GM04503 (cell line): ENCODE measurements at places on chromosomes 13 and 19.

DNA sequence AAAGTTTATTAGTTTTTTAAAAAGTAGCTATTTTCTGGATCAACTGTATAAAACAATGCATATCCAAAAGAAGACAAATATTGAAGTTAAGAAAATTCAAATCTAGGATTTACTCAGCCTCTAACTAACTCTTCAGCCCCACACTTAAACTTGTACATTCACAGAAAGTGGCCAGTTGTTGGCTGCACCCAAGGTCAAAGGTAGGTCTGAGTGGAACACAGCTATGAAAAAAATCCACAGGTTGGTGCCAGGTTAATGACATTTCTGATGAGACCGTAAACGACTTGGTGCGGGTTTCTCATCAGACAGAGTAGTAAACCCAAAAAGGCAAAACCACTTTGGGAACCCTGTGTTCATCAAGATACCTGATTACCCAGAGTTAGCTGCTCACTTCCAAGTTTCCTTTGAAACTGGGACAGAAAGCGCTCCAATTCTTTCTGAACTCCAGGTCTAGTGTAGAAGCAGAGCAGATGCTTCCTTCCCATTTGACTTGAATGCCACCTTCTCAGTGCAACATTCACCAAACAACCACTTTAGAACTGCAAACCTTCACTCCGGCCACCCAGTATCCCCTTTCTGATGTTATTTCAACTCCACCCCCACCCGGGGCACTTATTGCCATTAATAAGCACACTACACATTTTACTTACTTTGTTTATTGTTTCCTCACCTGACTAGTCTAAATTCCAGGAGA lies 208.3 kb upstream of the STARD13 start:
- DNase-seq, result no peak

GRCh38 chr19:2060884-2061494 lies 9.9 kb upstream of the MKNK2 start:
- DNase-seq, result no peak

- DNase-seq, result no peak
Observed at GRCh38 chr13:113633485-113633873, 24.5 kb downstream of the ATP4B start.

DNA sequence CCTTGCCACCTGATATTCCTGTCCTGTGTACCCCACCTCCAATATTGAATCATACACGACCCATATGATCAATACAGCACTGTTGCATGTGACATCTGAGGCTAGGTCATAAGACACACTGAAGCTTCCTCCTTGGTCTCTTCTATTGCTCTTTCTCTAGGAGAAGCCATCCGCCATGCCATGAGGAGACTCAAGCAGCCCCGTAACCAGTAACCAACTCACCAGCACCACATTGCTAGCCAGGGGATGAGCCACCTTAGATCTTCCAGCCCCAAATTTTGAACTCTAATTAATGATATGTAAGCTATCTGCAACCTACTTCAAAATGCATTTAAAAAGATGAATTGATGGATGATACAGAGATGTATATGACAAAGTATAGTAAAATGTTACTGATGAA lies 28.6 kb downstream of the ZNF557 start:
- no peak for DNase-seq

GRCh38 chr19:48683349-48683748 lies 10.5 kb upstream of the NTN5 start:
- DNase-seq, result no peak

DNA sequence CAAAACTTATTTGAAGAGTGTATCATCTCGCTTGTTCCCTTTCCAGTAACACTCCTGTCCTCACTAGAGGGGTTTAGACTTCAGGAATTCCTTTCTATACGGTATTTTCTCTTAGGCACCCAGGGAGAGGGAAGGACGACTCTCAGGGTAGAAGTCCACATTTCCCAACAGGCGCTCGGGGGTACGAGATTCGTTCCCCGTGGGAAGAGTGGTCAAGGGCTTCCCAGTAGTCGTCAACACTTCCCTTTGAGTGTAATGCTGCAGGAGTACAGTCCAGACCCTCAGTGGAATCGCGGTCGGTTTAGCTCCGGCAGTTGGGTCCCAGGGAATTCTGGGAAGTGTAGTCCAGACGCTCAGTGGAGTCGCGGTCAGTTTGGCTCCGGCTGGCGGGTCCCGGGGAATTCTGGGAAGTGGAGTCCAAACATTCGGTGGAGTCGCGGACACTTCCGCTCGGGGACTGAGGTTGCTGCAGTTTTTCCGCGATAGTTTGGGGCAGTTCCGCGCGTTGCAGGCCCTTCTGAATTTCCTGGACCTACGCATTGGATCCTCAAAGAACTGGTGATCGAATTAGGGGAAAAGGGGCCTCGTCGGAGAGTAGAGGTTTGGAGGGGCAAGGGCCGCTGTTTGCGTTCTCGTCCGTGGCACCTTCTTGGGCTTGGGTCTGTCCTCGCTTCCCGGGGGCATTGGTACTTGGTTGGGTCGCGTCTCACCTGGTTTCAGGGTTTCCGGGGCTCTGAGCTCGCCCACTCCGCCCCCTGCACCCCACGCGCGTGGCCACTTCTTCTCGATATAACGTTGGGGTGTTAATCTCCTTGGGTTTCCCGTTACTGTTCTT lies at the start of gene ZNF224:
TSS of gene ZNF224 (plus strand) at position 431 of the 835 bp plus-strand sequence. CDS start 3,513 bp downstream, outside the sequence.
- peak; percentile 66 for DNase-seq

GRCh38 chr19:13839130-13839937 lies 37.6 kb upstream of the NANOS3 start:
- no peak for DNase-seq

GRCh38 chr13:28958018-28958417 lies 137.9 kb downstream of the MTUS2 start:
- no peak for DNase-seq

GRCh38 chr13:110607675-110608224 lies 7.6 kb upstream of the NAXD start:
- DNase-seq, result no peak

DNA sequence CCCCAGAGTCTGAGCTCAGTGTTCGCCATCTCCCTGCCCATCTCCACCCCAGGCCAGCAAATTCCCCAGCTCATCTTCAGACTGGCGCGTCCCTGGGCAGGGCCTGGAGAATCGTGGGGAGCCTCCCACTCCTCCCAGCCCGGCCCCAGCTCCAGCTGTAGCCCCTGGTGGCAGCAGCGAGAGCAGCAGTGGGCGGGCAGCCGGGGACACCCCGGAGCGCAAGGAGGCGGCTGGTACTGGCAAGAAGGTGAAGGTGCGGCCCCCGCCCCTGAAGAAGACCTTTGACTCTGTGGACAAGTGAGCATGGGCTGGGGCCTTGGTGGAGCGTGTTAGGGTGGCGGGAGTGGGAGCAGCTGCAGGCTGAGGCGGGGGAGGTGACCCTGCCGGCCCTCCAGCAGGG lies 8.4 kb upstream of the PRR19 start:
- no peak for DNase-seq

GRCh38 chr13:108120302-108120701 lies 95.0 kb downstream of the LIG4 start:
- no peak for DNase-seq

DNA sequence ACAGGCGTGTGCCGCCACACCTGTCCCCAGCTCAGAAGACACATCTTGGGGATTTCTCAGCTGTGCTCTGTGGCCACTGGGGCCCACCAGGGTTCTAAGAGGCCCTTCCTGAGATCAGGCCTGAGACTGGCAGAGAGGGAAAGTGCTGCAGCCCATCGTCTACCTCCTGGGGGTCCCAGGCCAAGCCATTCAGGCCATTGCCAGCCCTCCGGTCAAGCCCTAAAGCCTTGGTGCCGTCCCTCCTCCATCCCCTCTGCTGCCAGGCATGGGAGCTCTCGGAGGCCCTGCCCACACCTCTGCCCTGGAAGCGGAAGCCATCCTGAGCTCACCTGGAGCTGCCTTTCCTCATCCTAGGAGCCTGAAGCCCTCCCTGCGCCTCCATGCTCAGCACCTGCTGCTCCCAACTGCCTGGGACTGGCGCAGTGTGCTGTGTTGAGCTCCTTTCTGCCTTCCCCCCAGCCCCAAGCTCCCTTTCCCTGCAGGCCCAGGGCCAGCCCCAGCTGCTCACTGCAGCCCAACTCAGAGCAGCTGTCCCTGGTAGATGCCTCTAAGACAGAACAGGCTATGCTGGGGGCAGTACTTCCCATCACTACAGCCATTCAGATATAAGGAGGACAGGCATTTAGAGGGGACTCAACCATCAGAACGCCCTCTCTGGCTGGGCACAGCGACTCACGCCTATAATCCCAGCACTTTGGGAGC lies 2.9 kb downstream of the SLC7A9 start:
- no peak for DNase-seq
